ENCODE measurements at places on chromosomes 1 and 21.

DNA sequence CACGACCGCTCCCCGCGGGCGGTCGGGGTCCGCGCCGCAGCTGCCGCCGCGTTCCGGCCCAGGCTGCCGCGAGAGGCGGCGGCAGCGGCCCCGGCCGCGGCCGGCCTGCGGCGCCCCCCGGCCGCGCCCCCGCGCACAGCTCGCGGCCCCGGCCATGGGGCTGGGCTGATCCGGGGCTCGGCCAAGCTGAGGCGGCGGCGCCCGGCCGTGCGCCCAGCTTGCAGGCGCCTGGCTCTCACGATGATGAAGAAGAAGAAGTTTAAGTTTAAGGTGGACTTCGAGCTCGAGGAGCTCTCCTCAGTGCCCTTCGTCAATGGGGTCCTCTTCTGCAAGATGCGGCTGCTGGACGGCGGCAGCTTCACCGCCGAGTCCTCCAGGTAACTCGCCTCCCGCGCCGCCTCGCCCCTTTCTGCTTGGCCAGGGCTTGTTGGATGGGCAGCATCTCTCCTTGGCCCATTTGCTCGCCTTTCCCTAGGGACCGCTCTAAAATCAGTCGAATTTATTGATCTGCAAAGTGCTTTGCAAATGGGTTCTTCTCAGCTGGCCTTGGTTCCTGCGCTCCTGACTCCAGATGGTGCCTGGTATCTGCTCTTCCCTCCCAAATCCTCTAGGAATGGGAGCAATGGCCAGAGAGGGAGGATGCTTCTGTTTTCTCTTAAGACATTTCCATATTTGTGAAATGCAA is 431 bp downstream of the EEIG2 start:
- DNase-seq = peak; percentile 22

DNA sequence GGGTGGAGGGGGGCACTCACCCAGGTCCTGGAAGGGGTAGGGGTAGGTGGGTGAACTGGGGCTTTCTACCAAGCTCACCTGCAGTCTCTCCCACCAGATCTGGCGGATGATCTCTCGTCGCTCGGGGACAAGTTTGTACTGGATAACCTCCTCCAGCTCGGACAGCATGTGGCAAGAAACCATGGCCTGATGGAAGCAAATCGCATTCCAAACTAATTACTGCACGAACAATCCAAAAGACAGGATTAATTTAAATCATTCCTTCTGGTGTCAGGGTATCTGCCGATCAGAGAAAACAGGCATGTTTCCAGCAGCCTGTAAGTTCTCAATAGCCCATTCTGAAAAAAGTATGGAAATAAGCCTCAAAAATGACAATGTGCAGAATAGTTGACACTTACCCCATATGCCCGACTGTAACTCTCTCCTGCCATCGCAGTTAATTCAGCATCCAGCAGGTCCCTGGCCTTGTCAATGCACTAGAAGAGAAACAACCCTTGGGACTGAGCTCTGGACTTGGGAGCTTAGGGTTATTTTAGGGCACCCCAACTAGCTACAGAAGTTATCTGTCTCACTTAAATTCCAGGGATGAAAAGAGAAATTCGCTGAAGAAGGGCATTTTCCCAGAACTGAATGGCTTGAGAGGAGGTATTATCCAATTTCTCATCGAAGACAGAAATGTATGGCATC is 44.4 kb upstream of the ANGPTL7 start:
- DNase-seq = no peak

GRCh38 chr1:43835082-43836021 is 98.2 kb upstream of the ARTN start:
- no peak for DNase-seq

GRCh38 chr1:41102653-41103052 is 81.1 kb upstream of the SLFNL1 start:
- no peak for DNase-seq

DNA sequence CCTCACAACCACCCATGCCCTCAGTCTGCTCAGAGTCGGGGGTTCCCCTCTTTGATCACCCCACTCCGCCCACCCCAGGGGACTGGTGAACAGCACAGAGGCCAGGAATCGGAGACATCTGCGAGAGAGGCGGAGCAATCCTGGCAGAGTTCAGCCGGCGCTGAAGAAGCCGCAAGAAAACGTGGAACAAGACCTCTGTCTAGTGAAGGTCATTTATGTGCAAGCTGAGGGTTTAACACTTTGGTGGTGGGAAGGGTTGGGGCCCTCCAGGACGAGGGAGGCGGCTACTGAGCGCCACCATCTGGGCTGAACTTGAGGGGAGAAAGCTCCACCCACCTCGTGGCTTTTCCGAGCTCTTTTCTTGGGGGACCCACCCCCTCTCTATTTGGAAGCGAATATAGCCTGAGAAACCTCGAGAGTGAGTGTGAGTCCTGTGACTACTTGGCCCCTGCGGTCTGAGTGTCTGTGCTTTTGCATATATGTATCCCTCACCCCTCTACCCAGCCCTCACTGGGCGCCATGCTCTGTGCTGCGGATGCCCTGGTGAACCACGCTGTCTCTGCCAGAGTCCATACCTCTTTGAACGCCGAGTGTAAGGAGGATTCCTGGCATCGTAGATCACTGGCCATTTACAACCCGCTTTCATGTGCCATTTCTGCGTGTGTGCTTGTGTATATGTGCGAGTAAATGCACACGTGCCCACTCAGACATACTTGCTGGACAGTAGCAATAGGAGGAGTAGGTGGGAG is 1.2 kb upstream of the EPHA10 start:
- DNase-seq = no peak

- DNase-seq = no peak
These were observed 1.9 kb downstream of the BTBD19 start for GRCh38 chr1:44810101-44810761.

GRCh38 chr1:53982763-53983104 is 35.3 kb downstream of the LDLRAD1 start:
- DNase-seq = no peak

DNA sequence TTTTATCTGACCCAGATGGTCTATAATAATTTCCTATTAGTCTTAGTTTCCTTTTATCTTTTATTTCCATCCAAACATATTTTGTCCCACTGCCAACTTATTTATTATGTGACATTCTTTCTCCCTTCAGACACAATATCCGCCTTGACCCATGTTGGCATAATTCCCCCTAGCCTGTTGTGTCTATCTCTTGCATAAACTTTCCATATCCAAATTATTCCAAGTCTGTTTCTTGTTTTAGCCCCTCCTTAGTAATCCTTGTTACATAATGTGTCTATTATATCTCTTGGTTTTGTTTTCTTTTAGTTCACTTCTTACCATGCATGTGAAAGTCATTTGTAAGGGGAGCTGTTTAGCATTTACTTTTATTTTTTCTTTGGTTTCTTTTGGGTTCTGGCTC is 81.6 kb upstream of the CACHD1 start:
- no peak for DNase-seq

GRCh38 chr1:7652061-7652460 is 119.0 kb upstream of the VAMP3 start:
- no peak for DNase-seq

DNA sequence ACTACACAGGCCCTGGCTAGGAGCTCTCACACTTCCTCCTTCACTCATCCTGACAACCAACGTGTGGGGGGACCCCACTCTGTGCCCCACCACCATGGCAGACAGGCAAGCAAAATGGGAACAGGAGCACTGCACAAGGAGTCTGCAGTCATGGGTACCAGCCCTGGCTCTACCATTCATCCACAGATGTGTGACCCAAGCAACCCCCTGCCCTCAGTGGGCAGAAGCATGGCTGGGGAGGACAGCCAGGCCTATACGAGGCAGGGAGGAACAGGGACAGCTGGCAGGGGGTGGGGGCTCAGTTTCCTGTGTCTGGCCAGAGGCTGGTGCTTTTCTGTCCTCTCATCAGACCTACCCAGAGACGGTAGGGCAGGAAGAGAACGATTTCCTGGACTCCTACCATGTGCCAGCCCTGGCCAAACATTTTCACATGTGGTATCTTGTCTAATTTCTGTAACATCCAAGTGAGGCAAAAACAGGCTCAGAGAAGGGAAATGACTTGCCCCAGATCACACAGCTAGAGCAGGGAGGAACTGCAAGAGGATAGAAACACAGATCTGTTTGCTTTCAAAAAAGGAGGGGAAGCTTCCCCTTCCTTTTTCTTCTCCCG is 178.0 kb downstream of the HIVEP3 start:
- DNase-seq = no peak

DNA sequence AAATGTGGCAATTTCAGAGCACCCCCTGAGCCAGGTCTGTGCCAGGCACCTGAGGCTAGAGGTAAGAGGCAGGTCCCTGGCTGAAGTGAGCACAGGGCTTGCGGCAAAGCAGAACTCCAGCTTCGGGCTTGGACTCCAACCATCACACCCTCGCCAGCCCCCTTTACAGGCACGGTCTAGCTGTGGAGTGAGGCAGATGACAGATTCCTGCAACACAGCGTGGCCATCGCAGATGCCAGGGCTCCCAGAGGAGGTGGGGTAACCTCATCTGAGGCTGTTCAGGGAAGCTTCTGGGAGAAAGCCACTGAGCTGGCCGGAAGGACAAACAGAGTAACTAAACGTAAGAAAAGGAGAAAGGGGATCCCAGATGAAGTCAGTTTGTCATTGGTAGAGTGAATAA is 55.6 kb upstream of the CASZ1 start:
- DNase-seq = no peak

DNA sequence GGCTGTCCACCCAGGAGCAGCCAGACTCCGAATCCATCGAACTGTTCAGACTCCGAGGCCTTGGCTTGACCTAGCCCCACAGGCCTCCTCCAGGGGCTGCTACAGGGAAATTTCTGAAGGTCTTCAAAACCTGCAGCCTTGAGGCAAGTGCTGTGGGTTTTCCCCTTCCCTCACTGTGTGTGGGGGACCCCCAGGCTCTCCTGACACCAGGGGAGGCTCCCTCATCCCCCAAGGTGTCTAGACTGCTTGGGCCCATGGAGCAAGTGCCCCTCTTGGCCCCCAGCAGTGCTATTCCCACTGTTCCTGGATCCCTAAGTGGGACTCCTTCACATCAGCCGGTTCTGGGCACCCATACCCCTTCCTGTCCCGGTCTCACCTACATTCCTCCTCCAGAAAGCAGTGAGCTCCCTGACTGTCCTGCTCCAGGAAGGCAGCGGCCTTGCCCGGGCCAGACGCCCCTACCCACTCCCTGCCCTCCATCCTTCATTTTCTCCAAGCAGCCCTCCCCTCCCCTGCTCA is 814 bp downstream of the PAQR7 start:
- DNase-seq = no peak

- DNase-seq = no peak
These were observed 14.3 kb downstream of the DAP3 start for GRCh38 chr1:155703216-155703615.

DNA sequence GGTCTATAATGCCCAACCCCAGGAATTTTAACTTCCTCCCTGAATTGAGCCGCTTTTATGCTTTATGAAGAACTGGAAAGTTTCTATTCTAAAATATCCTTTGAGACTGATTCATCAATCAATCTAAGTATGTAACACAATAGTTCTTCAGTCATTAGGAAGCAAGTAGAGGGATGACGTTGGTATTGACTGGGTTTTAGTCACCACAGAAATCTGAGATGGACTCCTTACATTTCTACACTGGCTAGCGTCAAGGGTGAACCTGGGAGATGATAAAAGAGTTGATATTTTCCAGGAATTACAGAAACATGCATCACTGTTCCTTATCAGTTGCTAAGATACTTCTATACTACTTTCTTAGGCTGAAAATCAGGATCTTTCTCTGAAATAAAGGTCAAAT is 308.0 kb downstream of the HMCN1 start:
- no peak for DNase-seq

GRCh38 chr1:206419250-206419649 is 51.0 kb upstream of the IKBKE start:
- no peak for DNase-seq

GRCh38 chr1:12019858-12020509 is 686 bp downstream of the MIIP start:
- no peak for DNase-seq

- no peak for DNase-seq
These were observed 357.7 kb downstream of the TTLL7 start for GRCh38 chr1:83641206-83641658.

DNA sequence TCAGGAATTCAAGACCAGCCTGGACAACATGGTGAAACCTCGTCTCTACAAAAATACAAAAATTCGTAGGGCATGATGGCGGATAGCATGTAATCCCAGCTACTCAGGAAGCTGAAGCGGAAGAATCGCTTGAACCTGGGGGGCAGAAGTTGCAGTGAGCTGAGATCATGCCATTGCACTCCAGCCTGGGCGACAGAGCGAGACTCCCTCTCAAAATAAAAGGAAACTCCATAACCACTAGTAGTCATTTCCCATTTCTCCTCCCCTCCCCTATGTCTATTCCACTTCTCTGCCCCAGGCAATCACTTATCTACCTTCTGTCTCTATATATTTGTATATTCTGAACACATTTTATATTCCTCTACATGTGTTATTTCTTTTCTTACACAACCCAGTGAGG is 4.0 kb upstream of the CEP350 start:
- no peak for DNase-seq

- DNase-seq = no peak
These were observed 107.7 kb downstream of the SIPA1L2 start for GRCh38 chr1:232522189-232522588.

GRCh38 chr1:221430152-221430960 is 311.5 kb downstream of the DUSP10 start:
- DNase-seq = no peak

DNA sequence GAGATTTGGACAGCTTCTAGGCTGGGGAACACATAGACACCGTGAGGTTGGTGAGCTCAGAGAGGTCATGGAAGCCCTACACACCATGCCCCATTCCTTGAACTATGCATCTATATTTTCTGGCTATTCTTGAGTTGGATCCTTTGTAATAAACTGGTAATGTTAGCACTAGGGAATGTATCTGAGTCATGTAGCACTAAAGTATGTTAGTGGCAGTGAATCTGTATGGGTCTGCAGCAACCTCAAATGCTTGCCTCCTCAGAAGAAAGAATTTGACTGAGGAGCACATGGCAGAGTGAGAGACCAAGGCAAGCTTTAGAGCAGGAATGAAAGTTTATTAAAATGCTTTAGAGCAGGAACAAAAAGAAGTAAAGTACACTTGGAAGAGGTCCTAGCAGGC is 43.7 kb upstream of the LRRC7 start:
- no peak for DNase-seq

DNA sequence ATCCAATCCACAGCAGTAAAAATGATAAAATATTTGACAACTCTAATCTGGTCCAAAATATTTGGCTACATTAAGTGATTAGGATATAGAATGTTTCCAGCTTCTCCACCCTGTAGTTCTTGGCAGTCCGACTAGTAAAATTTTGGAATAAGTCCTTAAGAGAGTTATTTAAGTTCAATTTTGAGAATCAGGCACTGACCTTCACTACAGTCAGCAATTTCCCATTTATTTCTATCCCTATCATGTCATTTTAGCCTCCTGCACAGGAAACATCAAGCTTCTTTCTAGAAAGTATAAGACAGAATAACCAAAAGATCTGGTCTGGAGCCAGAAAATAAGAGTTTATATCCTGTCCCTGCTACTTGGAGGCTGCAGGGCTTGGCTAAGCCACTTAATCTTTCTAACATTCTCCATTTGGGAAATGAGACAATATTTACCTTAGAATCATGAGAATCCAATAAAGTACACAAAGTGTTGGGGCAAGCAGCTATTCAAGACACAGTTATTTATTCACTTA is 162.2 kb downstream of the DPYD start:
- no peak for DNase-seq

All from stimulated activated CD4-positive, alpha-beta T cell treated with anti-CD3 and anti-CD28 coated beads, Interleukin-12 subunit alpha, Interleukin-12 subunit beta, amount 100 ng/mL, for 4 hours (primary cell).